Right renal pelvis (tissue), 4 donors: ENCODE measurements at places on chromosomes 2 and 18. TPM values are rescaled to one million over a fixed set of nuclear protein-coding genes. Genes with fewer than 3 reads are reported as not detected.
A peak's percentile ranks its signal among the peaks of the same experiment; 100 is the strongest.

Gene MALL
- polyA plus RNA-seq: 16.5 TPM

Gene DYSF
- polyA plus RNA-seq: 17.1 TPM

Gene SKOR2
- not detected for polyA plus RNA-seq

Gene POTEJ
- 0.10 TPM for polyA plus RNA-seq

DNA sequence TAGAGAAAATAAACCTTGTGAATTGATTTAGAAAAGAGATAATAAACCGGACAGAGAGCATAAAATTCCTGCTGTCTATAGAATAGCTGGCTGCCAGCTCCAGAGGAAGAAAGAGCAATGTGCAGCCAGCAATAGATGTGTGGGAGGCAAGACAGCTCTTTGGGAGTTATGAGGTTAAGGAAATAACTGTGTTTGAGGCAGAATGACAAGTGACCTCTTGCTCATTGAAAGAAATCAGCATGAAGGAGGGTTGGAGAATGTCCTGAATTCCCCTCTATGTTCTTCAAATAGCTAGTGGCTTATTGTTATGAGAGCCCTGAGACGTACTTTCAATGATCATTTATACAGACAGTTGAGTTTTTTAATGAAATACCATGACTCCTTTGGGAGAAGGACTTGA is 1009.9 kb upstream of the NXPH2 start:
- no peak for DNase-seq

GRCh38 chr2:96895746-96896651 is 26.1 kb upstream of the SEMA4C start:
- DNase-seq: no peak

- no peak for DNase-seq
These were observed 59.2 kb downstream of the DOCK10 start for GRCh38 chr2:224982910-224983711.

GRCh38 chr18:59305295-59305694 is 13.2 kb downstream of the CPLX4 start:
- DNase-seq: no peak

DNA sequence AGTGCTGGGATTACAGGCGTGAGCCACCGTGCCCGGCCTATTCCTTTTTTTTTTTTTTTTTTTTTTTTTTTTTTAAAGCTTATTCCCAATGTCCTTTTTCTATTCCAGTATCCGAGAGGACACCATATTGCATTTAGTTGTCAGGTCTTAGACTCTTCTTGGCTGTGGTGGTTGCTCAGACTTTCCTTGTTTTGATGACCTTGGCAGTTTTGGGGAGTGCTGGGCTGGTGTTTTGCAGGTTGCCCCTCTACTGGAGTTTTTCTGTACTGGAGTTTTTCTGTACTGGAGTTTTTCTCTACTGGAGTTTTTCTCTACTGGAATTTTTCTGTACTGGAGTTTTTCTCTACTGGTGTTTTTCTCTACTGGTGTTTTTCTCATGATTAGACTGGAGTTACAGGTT is 149.2 kb downstream of the TANC1 start:
- no peak for DNase-seq

DNA sequence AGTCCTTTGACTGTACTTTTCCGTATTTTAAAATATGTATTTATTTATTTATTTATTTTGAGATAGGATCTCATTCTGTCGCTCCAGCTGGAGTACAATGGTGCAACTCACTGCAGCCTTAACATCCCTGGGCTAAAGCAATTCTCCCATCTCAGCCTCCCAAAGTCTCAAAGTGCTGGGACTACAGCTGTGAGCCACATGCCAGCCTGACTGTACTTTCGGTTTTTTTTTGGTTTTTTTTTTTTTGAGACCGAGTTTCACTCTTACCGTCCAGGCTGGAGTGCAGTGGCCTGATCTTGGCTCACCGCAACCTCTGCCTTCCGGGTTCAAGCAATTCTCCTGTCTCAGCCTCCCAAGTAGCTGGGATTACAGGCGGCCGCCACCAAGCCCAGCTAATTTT is 28.9 kb upstream of the CCNYL1 start:
- DNase-seq: no peak

- DNase-seq: no peak
These were observed 24.7 kb downstream of the STEAP3 start for GRCh38 chr2:119248311-119248710.

GRCh38 chr2:131132729-131133128 is 27.6 kb downstream of the PLEKHB2 start:
- DNase-seq: no peak

GRCh38 chr2:234463626-234464290 is 33.1 kb downstream of the ARL4C start:
- no peak for DNase-seq

GRCh38 chr2:67057901-67058703 is 339.0 kb upstream of the ETAA1 start:
- DNase-seq: no peak

- no peak for DNase-seq
These were observed 7.3 kb downstream of the TMX3 start for GRCh38 chr18:68707646-68708045.

DNA sequence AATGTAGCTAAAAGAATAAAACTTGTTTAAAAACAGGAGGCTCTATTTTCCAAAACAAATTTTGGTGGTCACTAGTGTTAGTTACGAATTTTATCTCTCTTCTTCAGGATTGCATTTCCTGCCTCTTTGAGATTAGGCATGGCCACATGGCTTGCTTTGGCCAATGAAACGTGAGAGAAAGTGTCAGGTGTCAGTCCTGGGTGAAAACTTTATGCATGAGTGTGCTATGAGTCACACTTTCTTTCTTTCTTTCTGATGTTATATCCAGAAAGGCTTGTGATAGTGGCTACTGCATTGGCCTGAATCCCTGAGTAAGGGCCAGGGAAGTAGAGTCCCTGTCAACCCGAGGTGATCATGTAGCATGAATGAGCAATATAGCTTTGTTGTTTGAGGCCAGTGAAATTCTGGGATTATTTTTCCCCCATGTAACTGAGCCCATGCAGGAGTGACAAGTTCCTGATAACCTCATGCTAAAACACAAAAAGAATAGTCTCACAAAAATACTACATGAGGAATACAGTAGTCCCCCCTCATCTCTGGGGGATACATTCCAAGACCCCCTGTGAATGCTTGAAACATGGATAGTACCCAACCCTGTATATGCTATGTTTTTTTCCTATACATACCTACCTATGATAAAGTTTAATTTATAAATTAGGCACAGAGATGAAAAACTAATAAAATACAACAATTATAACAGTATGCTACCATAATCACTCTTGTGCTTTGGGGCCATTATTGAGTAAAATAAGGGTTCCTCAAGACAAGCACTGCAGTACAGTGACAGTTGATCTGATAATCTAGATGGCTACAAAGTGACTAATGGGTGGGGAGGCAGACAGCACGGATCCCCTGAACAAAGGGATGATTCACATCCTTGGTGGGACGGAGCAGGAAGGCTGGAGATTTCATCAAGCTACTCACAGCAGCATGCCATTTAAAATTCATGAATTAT is 109.5 kb downstream of the CDC42EP3 start:
- no peak for DNase-seq

- DNase-seq: no peak
These were observed 466.1 kb upstream of the MC4R start for GRCh38 chr18:60838677-60839076.

DNA sequence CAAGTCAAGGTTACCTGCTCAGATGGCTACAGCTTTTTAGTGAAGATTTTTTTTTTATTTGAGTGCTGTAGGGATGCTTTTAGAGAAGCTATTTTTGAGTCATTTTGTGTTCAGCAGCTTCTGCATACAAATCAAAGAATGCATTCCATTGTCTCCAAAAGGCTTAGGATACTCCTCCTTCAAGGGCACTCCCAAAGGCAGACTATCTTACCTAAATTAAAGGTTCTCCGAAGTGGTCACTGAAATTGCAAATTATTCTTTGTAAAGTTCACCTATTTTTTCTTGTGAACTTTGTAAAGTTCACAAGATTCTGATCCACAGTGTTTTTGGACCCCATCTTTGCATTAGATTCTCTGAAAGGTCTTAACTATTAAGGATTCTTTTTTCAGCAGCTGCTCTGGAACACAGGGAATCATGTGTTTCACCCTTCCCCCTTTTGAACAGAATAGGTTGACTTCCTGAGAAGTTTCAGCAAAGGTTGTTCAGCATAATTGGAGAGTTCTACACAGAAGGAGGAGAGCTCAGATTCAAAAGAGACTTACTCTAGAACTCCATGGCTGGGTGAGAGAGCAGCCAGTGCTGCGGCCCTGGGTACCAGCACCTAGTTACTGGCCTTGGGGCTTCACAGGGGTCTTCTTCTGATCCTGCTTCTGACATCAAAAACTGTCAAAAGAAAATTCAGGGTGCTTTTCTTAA is 14.5 kb downstream of the CLIP4 start:
- no peak for DNase-seq

DNA sequence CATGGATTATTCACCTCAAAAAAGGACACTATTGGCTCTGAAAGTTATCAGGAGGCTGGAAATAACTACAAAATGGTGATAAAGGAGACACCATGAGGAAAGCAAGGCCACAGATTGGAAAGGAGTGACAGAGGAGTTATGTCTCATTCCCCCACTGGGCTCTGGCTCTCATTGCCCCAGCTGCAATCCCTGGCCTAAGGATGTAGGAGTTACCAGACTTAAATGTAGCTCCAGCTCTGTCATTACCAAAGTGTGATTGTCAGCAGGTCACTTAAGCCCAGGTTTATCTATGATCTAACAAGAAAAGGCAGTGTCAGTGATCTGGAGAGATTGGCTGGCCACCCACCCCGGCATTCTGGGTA is 1228.2 kb upstream of the DDX18 start:
- DNase-seq: no peak

DNA sequence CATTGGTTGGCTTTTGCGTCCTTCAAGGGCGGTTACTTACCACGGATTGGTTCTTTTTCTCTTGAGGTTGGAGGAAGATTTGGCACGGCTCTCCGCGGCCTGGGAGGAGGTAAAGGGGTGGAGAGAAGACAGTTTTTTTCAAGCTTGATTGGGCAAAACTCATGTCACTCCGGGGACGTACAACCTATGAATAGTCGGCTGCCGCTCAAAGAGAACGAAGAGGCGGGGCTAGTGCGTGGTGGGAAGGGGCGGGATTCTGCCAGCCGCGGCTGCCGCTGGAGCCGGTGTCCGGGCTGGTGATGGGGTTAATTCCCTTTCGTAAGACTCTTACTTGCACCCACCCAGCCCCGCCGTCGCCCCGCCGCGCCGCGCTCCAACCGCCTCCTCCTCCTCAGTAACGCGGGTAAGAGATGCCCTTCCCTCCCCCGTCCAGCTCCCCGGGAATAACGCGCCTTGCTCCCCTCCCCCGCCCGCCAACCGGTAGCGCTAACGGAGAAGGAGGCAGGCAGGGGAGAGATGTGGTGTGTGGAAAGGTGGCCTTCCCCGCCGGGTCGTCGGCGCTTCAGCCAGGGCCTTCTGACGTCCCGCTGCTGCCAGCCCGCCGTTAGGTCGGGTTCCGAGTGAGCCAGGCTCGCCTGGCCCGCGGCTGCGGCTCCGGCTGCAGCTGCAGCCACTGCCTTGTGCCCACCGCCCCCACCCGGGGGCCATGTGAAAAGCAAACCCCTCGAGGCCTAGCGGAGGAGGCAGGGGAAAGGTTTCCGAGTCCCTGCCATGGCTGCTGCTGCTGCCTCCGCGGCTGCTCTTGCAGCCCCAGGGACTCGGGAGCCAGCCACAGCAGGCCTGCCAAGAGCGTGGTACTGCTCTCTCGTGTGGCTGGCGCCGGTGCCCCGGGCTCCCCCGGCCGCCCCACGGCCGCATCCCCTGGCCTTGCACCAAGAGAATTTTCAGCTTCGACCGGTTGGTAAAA is at the start of gene R3HDM1:
Gene R3HDM1 (plus strand): TSS at position 254 of the 967 bp plus-strand sequence. CDS start 73,362 bp downstream, outside the sequence.
- DNase-seq: peak; percentile 100
